Fibroblast of skin of right quadriceps (primary cell): ENCODE measurements at places on chromosomes 5 and 9.

GRCh38 chr5:142280066-142281007 is 44.5 kb downstream of the SPRY4 start:
- peak; percentile 22 for DNase-seq

GRCh38 chr5:166281433-166281832 is 2010.0 kb upstream of the WWC1 start:
- peak; percentile 33 for DNase-seq

GRCh38 chr5:95624368-95624767 is 4.5 kb downstream of the GPR150 start:
- DNase-seq: no peak

- peak; percentile 73 for DNase-seq
These were observed 34.6 kb upstream of the RAI14 start for GRCh38 chr5:34621277-34622097.
